ENCODE measurements at places on chromosomes 12 and 14.

DNA sequence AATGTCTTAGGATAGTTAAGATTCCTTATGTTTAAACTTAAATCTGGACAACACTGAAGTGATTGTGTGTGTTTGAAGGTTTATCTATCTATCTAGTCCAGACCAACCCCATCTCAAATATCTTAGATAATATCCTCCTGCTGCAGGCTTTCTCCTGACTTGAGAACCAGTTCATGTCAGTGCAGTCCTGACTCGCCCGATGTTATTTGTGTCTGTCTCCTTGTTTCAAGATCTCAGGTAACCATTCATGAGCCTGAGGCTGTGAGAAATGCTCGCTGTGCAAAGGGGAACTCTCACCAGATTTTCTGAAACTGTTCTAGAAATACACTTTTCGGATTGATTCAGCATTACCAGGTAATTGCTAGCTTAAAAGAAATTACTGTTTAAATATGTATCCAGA, 356.2 kb downstream of the SNAPC1 start:
- DNase-seq: no peak

DNA sequence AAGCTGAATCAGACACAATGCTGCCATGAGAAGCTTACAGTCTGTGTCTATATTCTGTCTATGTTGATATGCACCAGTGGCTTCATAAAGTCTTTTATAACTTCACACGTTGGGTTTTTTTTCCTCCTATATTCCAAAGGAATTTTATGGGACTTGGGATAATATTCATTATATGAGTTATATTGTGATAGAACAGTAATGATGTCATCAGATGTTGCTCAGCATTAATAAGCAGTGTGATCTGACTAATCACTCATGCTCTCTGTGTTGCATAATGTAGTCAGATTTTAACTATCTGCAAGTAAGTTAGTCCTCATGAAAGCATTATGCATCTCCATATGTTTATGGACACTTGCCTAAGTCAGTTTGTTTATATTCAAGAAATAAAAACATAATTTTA, 159.6 kb downstream of the PLCZ1 start:
- no peak for DNase-seq

GRCh38 chr12:87406926-87407325, 622.3 kb downstream of the C12orf50 start:
- DNase-seq: no peak

DNA sequence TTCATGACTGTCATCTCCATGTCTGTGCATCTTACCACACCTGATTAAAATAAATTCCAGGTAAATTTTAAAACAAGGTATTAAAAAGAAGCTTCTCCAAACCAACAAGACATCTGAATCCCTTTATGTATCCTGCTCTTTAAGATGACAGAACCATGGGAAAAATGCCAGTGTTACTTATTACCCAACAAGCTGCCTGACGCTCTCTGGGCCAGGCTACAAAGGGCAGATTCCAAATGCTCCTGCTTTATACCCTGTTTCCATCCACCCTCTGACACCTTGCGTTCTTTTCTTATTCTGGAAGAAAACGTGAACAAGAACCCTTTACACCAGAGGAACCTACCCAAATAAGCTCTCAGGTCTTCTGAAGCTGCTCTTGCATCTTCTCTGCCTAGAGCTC, 70.7 kb downstream of the SLC8A3 start:
- DNase-seq: no peak

DNA sequence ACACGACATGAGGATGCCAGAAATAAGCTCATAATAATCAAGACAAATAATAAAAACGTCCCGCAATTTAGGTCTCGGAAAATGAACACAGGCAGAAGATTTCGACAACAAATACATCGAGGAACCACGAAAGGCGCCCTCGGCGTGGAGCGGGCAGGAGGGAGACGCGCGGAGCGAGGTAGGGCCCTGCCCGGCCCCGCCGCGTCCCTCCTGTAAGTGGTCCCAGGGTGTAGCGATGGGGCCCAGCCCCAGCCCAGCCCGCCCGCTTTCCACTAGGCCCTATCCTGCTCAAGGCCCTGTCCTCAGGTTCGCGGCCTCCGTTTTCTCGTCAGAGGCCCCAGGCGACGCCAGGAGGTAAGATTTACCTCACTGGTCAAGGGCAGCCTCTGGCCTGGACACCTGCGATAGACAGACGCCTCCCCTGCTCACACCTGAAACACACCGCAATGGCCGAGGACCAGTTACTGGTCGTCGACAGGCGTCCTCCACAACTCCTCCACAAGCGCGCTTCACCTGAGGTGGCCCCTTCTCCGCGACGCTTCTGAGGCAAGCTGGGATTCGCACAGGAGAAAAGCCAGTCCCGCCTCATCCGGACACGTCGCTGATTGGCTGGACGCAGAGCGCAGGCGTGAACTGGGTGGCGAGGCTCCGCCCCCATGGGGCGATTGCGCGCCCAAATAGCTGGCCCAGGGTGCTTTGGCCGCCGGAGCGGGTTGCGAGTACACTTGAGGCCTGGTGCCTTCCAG, at the start of gene SYCP3:
TSS of gene SYCP3 (minus strand) at position 543 of the 746 bp plus-strand sequence. CDS start 1,527 bp downstream, outside the sequence.
- DNase-seq: no peak

DNA sequence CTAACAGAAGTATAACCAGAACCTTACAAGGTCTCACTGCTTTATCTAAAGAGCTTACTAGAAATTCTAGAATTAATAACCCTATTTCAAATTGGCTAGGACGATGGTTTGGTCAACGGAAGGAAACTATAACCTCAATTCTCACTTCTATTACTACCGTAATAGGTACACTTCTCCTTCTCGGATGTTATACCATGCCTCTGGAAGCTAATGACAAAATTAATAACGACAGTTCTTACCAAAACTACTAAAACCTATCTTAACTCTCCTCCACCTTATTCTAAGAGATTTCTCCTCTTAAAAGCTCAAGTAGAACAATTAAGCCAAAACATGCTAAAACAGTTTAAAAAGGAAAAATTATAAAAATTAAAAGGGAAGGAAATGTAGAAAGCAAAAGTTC, 23.7 kb upstream of the UBC start:
- no peak for DNase-seq

GRCh38 chr12:94736004-94736403, 85.6 kb upstream of the TMCC3 start:
- no peak for DNase-seq

DNA sequence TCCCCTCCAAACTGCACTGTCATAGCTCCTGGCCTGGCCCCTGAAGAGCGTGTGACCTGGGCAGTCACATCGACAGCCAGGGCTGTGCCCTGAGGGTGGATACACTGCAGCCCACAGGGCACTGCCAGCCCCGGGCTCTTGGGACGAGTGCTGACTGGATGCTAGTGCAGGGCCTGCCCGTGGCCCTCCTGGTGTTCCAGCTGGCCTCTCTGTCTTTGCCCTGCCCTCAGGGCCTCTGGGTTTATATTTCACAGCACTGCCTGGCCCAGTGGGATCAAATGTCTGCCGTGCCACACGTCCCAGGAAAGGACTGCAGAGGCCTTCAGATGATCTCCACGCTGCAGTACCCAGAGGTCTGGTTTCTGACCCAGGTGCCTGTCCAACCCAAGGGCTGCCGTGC, 10.1 kb upstream of the CCDC197 start:
- no peak for DNase-seq

- no peak for DNase-seq
Observed at GRCh38 chr12:10084733-10085132, 14.1 kb downstream of the CLEC1A start.

GRCh38 chr12:79901506-79901905, 33.4 kb downstream of the PPP1R12A start:
- no peak for DNase-seq

GRCh38 chr12:124002021-124002644, 29.1 kb downstream of the ZNF664 start:
- no peak for DNase-seq

DNA sequence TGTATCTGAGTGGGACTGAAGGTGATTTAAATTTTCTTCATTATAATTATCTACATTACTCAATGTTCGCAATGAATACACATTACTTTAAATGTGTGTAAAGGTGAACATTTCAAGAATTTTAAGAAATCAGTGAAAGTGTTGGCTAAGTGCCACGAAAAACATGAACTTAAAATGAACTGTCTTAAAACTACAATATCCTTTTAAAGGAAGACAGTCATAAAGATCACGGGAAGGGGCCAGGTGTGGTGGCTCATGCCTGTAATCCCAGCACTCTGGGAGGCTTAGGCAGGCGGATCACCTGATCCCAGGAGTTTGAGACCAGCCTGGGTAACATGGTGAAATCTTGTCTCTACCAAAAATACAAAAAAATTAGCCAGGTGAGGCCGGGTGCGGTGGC, 11.2 kb downstream of the MOK start:
- DNase-seq: no peak

GRCh38 chr12:38328306-38328895, 11.8 kb downstream of the ALG10B start:
- peak; percentile 48 for DNase-seq

GRCh38 chr12:31205054-31205453, 120.9 kb downstream of the SINHCAF start:
- DNase-seq: no peak

DNA sequence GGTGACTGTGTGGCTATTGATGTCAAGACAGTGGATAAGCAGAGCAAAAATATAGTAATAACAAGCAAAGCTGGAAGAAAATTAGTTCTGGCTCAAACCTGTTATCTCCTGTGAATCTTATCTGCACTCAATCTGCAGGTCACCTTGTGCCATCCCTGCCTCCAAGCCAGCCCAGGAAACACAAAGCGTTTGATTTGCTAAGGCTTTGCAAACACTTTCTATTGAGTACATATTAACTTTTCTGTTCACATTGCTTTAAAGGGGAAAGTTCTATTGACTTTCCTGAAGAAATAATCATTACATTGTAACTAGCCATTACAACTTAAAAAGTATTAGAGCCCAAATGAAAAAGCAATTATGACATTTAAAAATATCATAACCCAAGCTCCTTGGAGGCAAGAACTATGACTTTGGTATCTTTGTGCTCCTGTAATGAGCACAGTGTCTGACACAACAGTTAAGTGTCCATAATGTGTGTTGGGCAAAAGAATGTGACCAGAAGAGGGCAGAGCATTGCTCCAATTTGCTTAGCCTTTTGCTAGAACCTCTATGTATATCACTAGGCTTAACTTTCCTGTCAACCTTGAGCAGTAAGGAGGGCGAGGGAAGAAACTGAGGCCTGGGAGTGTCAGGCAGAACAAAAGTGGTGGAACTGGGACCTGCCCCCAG, 24.7 kb downstream of the SERPINA3 start:
- DNase-seq: no peak

- DNase-seq: no peak
Observed at GRCh38 chr12:94074216-94074979, 74.0 kb upstream of the PLXNC1 start.

- DNase-seq: no peak
Observed at GRCh38 chr12:63997198-63997597, 152.7 kb downstream of the SRGAP1 start.

- DNase-seq: no peak
Observed at GRCh38 chr14:33592297-33592696, 358.6 kb downstream of the EGLN3 start.

GRCh38 chr12:121299662-121300061, 3.2 kb upstream of the CAMKK2 start:
- DNase-seq: no peak

DNA sequence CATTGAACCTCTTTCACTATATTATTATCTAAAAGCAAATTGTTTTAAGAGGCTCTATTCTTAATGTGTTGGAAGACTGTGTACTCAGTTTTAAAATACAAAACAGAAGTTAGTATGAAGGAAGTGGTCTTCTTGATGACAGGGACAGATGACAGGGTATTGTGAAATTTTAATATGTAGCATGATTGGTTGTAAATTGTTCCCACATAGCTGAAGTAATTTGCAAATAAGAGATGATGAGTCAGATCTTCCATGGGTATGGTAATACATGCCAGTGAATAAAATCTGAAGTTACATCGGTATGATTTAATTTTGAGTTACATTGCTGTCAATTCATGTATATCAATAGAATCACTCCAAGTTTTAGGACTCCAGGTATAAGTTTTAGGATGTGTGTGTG, 454.8 kb downstream of the AEBP2 start:
- DNase-seq: no peak

DNA sequence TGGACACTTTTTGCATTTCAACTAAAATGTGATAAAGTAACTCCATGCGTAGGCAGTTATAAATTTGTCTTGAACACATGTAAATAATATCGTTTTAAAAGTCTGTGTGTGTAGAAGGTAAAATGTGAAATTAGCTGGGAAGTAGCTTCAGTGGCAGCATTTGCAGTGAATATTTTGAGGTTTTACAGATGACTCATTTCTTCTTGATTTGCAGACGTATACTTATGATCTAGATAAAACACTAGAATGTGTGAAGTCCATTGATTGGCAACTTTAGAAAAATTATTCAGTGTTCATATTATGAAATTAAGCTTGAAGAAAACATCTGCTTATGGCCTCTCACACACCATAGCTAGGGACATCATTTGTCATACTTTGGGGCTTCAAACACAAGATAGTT, 788.6 kb upstream of the NOVA1 start:
- DNase-seq: no peak

- DNase-seq: no peak
Observed at GRCh38 chr12:15199930-15200329, 21.3 kb downstream of the RERG start.

GRCh38 chr14:67517083-67517482, 16.0 kb upstream of the PLEKHH1 start:
- DNase-seq: no peak

DNA sequence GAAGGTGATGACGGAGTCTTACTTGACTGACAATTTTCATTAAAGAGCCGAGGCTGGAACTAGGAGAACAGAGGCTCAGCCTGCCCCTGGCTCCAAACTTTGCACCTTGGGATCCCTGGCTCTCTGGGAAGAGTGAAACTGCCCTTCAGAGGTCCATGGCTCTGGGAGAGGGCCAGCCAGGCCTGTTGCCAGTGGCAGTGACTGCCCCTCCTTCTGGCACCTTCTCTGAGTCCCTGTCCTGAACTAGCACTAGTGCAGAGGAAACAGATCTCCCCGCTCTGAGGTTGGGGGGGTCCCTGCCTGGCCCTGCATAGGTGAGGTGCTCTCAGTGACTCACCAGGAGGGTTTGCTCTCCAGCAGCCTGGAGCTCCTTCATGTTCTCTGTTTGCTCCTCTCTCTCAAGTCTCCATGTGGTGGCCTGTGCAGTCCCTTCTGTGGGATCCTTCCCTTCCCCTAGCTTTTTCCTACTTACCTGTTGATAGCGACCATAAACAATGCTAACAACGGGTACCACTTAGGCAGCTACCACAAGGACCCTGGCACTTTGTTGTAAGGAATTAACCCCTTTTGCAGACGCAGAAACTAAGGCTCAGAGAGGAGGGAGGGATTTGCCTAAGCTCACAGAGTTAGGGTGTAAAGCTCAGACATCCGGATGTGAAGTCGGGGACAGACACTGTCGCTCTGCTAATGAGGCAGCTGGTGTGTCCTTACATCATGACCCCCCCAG, 22.4 kb downstream of the FAM222A start:
- no peak for DNase-seq

DNA sequence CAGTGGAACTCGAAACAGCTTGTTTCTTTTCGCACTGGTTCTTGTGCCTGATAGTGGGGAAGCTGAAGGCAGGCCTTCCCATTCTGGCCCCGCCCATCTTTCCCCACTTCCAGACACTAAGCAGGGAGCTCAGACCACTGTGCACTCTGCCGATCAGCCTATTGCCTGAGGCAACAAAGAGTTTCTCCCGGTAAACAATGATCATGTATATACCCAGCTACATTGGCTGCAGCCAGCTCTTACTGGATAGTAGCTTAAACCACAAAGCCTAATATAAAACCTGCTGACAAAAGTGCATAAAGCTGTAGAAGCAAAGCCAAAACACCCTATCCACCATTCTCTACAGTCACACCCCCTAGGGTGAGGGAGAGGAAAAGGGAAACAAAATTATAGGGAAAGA, 24.7 kb upstream of the GLIPR1 start:
- DNase-seq: no peak

- DNase-seq: no peak
Observed at GRCh38 chr14:64541261-64541971, 875 bp downstream of the HSPA2 start.

- peak; percentile 38 for DNase-seq
Observed at GRCh38 chr12:49201595-49202295, 12.9 kb upstream of the TUBA1A start.

Data from NCI-H1105 treated with DMSO at 0.1 percent for 48 hours (cell line).